Aorta (tissue), 5 donors: ENCODE measurements at places on chromosomes 11 and 22. TPM values are rescaled to one million over a fixed set of nuclear protein-coding genes. Genes with fewer than 3 reads are reported as not detected.
A peak's percentile ranks its signal among the peaks of the same experiment; 100 is the strongest.

Gene ALX4
- not detected for total RNA-seq

Gene TBX10
- not detected for total RNA-seq

Gene STK33
- 0.88 TPM for total RNA-seq

Gene SLC37A2
- 11.8 TPM for total RNA-seq

Gene PRODH
- 1.0 TPM for total RNA-seq

Gene PTGDR2
- 0.13 TPM for total RNA-seq

Gene SLC37A4
- total RNA-seq, result 12.9 TPM

Gene C11orf16
- total RNA-seq, result not detected

Gene MYBPC3
- total RNA-seq, result 0.42 TPM

Gene ASCL3
- not detected for total RNA-seq

- DNase-seq, result no peak
These were observed 11.9 kb downstream of the LMO1 start for GRCh38 chr11:8251616-8252295.

- DNase-seq, result peak; percentile 67
These were observed 32.5 kb downstream of the PPP2R1B start for GRCh38 chr11:111733611-111734088.

GRCh38 chr11:7611411-7611810, 61.9 kb downstream of the CYB5R2 start:
- DNase-seq, result no peak

GRCh38 chr22:20765938-20766337, 8.0 kb upstream of the SERPIND1 start:
- no peak for DNase-seq

DNA sequence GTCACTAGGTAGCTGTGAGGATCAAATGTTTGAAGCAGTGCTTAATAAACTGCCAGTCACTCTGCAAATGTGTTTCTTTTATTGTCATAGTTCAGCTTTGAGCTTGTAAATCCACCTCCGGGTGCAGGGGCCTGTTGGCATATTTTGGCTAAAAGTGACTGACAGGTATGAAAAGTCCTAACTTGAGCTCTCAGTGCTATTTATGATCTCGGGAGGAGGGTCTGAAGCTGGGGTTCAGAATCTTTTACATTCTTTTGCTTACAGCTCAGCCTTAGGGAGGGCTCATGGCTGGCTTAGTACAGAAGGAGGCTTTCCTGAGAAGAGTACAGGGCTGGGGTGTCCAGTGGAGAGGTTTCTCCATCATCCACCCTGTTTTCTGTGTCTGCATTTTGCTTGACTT, 1.5 kb downstream of the ASPHD2 start:
- DNase-seq, result no peak

DNA sequence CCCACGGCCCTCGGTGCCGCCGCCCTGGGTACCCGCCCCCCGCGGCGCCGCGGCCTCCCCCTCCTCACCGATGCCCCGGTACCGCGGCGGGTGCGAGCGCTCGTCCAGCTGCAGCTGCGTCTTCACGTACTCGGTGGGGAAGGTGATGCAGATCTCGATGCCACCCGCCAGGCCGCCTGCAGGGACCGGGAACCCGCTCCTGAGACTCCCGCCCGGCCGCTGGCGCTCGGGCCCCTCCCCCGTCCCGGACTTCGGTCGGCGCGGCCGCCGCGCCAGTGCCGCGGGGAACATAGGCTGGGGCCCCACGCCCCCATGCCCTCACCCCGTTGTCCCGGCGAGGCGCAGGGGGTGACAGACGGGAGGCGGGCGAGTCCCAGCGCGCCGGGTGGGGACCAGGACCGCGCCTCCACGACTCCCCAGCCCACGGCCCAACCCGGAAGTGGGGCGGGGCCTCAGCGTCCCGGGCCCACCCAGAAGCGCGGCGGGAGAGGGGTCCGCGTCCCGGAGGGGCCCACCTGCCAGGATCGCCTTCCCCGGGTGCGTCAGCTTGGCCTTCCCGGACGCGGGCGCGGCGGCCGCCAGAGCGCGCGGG, 375 bp downstream of the SLC25A1 start:
- peak; percentile 87 for DNase-seq

DNA sequence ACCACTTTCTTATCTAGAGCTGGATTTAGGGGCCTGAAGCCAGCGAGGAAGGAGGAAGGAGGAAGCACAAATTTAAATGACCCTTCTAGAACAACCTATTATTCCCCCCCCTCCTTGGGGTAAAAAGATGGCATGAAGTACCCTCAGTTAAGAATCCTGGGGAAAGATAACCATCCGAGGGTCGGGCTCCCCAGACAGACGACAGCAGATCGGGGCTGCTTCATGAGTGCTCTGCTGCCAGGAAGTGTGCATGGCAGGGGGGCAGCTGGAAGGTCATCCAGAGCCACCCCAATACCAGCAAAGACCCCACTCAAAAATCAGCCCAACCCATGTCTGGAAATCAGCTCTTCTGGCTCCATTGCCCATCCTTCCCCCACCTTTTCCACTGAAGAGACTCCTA, 207.5 kb downstream of the CTTN start:
- no peak for DNase-seq

DNA sequence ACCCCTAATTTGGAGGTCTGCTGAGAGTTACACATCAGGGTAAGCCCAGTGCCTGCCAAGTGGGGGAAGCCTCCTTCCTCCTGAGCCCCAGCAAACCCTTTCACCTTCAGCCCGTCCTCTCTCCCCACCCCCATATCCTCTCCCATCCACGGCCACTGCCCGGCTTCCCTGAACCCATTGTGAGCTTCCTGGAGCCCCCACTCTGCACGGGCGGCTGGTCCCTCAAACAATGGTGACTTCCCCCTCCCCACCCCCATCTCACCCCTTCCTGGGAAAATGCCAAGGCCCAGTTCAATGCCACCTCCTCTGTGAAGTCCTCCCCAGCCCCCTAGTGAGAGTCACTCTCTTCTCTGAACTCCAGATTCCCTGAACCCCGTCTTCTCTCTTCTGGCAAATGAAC, 17.9 kb downstream of the DNAL4 start:
- DNase-seq, result no peak

DNA sequence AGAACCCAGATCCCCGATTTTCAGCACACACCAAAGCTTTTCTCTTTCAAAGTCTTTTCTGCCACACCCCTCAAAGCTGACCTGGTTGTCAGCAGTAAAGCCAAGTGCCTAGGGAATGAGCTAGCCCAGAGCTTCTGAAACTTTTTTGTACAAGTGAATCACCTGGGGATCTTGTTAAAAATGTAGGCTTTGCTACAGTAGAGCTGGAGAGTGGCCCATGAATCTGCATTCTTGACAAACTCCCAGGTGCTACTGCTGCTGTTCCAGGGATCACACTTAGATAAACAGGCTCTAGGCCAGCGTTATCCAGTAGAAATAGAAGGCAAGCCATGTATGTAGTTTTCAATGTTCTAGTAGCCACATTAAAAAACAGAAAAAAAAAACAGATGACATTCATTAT, 21.8 kb upstream of the NAV2 start:
- DNase-seq, result no peak

- no peak for DNase-seq
These were observed 40.7 kb downstream of the FAM181B start for GRCh38 chr11:82692981-82693380.

- DNase-seq, result peak; percentile 88
These were observed 728.1 kb downstream of the BRD1 start for GRCh38 chr22:49099496-49100124.

DNA sequence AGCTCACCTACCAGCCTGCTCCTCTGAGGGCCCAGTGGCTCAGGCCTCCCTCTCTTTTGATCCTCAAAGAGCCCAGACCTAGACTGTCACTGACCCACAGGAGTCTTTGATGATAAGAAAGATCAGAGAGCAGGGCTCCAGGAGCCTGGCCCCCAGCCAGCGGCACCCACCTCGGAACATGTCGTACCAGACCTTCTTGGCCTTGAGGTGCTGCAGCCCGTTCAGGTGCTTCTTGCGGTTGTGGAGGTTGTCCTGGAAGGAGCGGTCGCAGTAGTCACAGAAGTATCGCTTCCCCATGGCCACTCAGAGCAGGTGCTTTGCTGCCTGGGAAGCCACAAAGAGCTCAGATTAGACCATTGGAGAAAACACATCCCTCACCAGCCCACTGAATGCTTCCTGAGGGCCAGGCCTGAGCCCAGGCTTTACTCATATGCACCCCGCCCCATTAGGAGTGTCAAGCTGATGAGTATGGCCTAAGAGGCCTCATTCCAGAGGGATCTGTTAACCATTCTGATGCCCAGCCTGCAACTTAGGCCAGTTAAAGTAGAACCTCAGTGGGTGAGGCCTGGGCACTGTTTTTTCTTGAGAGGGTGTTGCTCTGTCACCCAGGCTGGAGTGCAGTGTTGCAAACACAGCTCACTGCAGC, 18.4 kb downstream of the ZMAT5 start:
- no peak for DNase-seq
